ENCODE measurements at places on chromosomes 6 and 20. TPM values are rescaled to one million over a fixed set of nuclear protein-coding genes. Genes with fewer than 3 reads are reported as not detected.

DNA sequence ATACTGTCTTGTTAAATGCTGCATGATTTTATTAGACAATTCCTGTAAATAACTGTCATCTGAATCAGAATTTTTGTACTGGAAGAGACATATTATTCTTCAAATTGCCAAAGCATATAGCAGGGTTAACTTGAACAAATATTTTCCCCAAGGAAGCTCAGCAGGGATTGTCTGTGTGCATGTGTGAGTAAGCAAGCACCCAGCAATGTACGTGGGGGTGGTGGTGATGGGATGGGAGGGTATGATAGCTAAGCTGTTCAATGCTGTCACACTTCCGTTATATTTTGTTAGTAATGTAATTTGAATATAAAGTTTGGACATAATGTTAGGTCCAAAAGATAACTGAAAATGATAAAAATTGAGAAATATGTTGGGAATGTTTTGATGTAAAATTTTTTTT is 118.1 kb downstream of the MYB start:
- DNase-seq = no peak
- H3K4me1 ChIP-seq = no peaks in the 10 kb centered on the region
- no peak overlapping the region for H3K27ac ChIP-seq
- no peak overlapping the region for H3K4me3 ChIP-seq
- H3K36me3 ChIP-seq = no peaks in the 10 kb centered on the region
- no peaks in the 10 kb centered on the region for H3K27me3 ChIP-seq

GRCh38 chr6:158503222-158503621 is 56.7 kb upstream of the TMEM181 start:
- no peak for DNase-seq
- H3K27ac ChIP-seq = no peak overlapping the region
- no peaks in the 10 kb centered on the region for H3K27me3 ChIP-seq

Gene LY6G6F
- not detected for total RNA-seq

DNA sequence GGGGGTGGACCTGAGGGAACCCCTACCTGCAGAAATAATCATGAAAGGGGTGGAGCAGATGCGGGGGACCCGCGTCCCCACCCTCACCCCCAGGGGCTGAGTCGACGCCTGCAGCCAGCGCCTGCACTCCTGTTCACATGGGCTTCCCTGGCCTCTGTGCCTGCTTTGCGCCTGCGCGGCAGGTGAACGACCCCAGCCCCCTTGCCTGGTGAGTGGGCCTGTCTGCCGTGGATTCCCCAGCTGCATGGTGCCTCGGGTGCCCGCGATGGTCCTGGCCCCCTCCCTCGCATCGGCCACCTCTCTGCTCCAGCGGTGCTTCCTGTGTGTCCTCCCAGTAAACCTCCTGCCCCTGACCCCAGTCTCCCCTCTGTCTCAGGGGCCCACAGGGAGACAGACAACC is 18.8 kb upstream of the NTSR1 start:
- DNase-seq = no peak
- peaks cover 26% of the 10 kb centered on the region for H3K27me3 ChIP-seq
- no peaks in the 10 kb centered on the region for H3K36me3 ChIP-seq
- no peak overlapping the region for H3K27ac ChIP-seq
- peaks cover 6% of the 10 kb centered on the region for H3K4me1 ChIP-seq

DNA sequence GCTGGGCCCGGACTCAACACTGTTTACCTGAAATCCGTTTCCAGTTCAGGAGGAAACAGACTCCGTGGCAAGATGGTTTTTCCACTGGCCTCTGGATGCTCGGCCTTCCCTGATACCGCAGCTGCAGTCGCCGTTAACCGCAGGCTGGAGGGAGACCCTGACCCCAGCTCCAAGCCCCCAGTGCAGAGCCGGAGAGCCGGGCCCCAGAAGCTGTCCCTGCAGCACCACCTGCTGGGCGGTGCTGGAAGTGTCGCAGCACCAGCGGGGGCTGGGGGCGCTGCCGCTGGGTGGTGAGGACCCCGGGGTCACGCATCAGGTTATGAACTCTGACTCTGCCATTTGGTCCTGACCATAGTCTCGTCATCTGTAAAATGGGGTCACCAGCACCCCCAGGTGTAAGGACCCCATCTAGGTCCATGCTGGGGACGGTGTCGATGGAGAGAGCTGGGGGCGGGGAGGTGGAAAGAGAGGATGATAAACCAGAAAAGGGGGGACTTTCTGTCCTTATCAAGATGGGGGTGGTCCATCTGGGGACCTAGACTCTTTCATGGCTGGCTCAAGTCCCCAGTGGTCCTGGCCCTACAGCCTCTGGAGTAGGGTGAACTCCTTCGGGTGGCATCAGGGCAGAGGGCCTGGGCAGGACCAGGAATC is 20.8 kb upstream of the CHRNA4 start:
- no peaks in the 10 kb centered on the region for H3K4me1 ChIP-seq
- no peak overlapping the region for H3K4me3 ChIP-seq

GRCh38 chr6:137705160-137706082 is 161.6 kb upstream of the TNFAIP3 start:
- no peaks in the 10 kb centered on the region for H3K27me3 ChIP-seq
- DNase-seq = peak; percentile 74
- no peak overlapping the region for H3K4me3 ChIP-seq
- H3K27ac ChIP-seq = no peak overlapping the region

Gene GSTA3
- not detected for total RNA-seq

GRCh38 chr6:166500246-166500645 is 86.2 kb downstream of the RAMACL start:
- H3K27me3 ChIP-seq = no peaks in the 10 kb centered on the region
- peaks cover 82% of the 10 kb centered on the region for H3K36me3 ChIP-seq
- DNase-seq = no peak
- H3K4me3 ChIP-seq = no peak overlapping the region

Gene CITED2
- 278 TPM for total RNA-seq

GRCh38 chr6:298233-299103 is 6.2 kb downstream of the DUSP22 start:
- H3K4me3 ChIP-seq = no peak overlapping the region
- DNase-seq = no peak
- no peaks in the 10 kb centered on the region for H3K27me3 ChIP-seq
- H3K36me3 ChIP-seq = no peaks in the 10 kb centered on the region
- peaks cover 55% of the 10 kb centered on the region for H3K4me1 ChIP-seq

Gene POLR3F
- total RNA-seq = 7.2 TPM

Gene RAET1L
- total RNA-seq = not detected
